ENCODE measurements at places on chromosomes 5 and 9. TPM values are rescaled to one million over a fixed set of nuclear protein-coding genes. Genes with fewer than 3 reads are reported as not detected.

DNA sequence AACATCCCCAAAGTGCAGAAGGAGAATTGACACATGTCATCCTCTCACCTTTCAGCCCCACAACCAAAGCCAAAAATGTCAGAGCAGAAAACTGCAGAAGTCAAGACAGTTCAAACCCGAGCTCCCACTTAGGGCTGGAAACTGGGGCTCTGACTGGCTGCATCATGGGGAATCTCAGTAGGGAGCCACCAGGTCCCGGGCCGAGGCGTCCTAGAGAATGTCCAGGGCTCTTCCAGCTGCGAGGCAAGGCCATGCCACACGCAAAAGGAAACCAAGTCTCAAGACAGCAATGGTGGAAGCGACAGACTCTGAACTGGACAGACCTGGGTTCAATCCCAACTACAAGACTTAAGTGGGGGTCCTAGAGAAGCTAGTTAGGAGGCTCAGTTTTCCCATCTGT, 13.8 kb downstream of the SH3PXD2B start:
- no peak overlapping the region for H3K27ac ChIP-seq
- peaks cover 16% of the 10 kb centered on the region for H3K36me3 ChIP-seq
- no peak overlapping the region for H3K4me3 ChIP-seq
- no peak for DNase-seq
- peaks cover 24% of the 10 kb centered on the region for H3K4me1 ChIP-seq

DNA sequence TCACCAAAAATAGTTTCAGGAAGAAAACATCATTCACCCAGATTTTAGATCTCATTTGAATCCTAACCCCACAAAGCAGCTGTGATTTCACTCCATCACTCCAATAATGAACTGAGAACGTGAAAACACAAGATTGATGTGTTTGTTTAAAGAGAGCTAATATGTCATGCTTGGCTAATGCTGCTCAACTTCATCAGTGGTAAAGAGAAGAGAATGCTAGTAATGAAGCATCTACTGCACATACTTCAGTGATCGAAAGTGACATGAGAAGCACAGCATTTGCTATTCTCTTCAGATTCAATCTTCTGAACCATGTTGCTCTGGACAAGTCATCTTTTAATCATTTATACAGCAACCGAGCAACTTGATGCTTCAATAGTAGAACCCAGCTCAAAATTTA, 874.7 kb downstream of the EFNA5 start:
- H3K4me3 ChIP-seq = no peak overlapping the region
- DNase-seq = peak; percentile 37
- no peaks in the 10 kb centered on the region for H3K36me3 ChIP-seq

DNA sequence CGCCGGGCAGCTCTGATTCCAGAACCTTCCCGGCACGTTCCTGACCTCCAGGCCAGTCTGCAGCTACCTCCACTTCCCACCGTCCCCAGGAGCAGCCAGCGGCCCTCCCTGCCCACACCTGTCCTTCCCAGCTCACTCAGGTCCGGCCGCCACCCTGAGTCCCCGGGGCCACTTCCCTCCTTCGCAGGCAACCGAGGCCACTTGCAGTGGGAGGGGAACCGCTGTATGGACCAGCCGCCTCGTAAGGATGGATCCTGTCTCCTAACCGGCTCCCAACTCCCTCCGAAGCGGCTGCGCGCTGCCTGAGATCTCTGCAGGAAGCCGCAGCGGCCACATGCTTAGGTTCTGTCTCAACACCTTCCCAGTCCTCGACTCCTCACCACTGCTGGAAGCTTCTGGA, 7.5 kb downstream of the TMEM250 start:
- H3K4me3 ChIP-seq = no peak overlapping the region
- H3K27me3 ChIP-seq = peaks cover 41% of the 10 kb centered on the region
- H3K27ac ChIP-seq = no peak overlapping the region
- no peak for DNase-seq
- H3K4me1 ChIP-seq = peaks cover 51% of the 10 kb centered on the region
- H3K36me3 ChIP-seq = peaks cover 21% of the 10 kb centered on the region

- H3K36me3 ChIP-seq = no peaks in the 10 kb centered on the region
- H3K27me3 ChIP-seq = no peaks in the 10 kb centered on the region
- H3K4me1 ChIP-seq = no peaks in the 10 kb centered on the region
- no peak for DNase-seq
- H3K27ac ChIP-seq = no peak overlapping the region
- no peak overlapping the region for H3K4me3 ChIP-seq
Observed at GRCh38 chr5:103391659-103392058, 133.1 kb downstream of the MACIR start.

The SPAG8 gene
- polyA plus RNA-seq = 7.9 TPM

The SPATA31C1 gene
- polyA plus RNA-seq = not detected

All from left lung (tissue), 14 donors.